Stimulated activated naive CD4-positive, alpha-beta T cell treated with Interleukin-2 at 50 U/mL for 16 hours (primary cell): ENCODE measurements at places on chromosomes 3 and 15.

DNA sequence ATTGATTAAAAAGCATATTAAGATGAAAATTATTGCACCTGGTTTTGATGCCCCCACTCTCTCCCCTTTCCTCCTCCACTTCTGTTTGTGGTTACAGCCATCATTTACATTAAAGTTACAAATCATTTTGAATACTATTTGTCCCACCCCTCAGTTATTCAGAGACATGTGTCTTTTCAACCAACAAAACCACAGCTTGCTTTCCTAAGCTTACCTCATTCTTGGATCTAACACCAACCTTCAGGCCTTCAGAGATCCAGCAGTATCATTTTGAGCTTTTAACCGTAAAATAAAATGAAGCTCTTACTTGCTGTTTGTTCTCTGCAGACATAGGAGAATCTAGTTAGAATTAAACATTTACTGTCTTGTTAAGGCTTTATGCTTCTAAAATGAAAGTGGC is 4.7 kb downstream of the PXYLP1 start:
- DNase-seq, result no peak

GRCh38 chr3:15682561-15683185 is 81.1 kb downstream of the BTD start:
- DNase-seq, result no peak

DNA sequence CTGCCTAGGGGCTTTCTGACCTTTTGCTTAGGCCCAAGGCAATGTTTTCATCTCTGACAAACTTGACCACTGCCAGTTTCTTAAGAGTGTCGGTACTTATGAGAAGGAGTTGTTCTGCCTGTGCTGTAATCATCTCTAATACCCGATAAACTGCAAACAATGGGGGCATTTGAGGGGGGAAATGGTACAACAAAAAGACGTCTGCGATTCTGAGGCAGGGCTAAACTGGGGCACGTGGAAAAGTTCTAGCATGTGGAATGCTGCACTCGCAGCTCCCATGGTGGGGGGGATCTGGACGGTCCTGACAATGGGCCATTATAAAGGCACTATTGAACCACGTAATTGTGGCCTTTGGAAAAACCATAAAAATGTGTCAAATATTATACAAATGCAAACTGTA is 73.1 kb upstream of the SAMMSON start:
- DNase-seq, result no peak

DNA sequence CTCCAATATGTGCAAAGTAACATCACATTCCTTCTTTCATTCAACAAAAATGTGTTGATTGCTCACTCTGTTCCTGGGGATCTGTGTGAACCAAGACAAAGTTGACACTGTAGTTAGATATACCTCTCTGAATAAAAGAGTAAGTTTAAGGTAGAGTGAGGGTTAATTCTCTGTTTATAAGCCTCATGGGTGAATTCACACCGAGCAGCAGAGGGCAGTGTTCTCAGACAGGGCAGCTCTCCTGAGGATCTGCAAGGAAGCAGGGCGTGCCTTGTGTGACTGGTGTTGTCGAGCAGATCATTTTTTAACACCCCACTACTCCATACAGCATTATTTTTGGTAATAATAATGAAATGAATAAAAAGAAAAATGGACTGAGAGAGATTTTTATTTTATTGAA is 34.4 kb downstream of the PAQR9 start:
- DNase-seq, result peak; percentile 30

DNA sequence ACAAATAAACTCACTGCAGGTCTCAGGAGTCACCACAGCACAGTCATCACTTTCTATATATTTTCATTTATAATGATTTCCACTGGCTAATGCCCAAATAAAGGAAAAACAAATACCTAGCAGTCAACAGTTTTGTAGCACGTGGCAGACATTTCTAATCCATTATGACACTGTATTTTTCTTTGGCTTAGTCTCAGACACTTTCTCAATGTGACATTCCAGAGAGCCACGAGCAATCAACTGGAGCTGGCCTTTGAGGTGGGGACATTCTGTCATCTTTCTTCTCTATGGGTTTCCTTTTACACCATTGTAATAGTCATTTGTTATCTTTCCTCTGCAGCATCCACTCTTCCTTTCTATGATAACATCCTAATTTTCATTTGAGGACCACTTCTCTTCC is 119.7 kb downstream of the WNT5A start:
- no peak for DNase-seq

- DNase-seq, result no peak
These were observed 57.7 kb downstream of the FEM1B start for GRCh38 chr15:68335251-68335650.

GRCh38 chr3:48664929-48665328 is 2.2 kb upstream of the CELSR3 start:
- no peak for DNase-seq

DNA sequence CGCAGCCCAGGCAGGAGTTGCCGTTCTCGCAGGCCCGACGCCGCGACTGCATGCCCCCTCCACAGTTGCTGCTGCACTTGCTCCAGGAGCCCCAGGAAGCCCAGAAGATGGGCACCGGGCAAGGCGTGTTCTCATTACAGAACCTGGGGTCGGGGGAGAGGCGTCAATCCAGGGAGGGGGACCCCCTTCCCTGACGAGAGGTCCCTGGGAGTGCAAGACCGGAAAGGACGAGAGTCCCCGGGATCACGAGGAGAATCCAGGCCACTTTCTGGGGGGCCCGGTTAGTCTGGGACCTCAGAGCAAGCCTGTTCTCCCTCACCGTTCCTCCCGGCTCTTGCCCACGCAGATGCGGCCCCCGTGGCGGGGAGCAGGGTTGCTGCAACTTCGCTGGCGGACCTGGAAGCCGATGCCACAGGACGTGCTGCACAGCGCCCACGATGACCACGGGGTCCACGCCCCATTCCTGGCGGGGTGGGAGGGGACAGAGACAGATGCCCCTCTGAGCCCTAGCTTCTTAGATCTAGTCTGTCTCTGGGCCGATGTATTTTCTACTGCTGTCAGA is 113.9 kb downstream of the SEMA5B start:
- no peak for DNase-seq

DNA sequence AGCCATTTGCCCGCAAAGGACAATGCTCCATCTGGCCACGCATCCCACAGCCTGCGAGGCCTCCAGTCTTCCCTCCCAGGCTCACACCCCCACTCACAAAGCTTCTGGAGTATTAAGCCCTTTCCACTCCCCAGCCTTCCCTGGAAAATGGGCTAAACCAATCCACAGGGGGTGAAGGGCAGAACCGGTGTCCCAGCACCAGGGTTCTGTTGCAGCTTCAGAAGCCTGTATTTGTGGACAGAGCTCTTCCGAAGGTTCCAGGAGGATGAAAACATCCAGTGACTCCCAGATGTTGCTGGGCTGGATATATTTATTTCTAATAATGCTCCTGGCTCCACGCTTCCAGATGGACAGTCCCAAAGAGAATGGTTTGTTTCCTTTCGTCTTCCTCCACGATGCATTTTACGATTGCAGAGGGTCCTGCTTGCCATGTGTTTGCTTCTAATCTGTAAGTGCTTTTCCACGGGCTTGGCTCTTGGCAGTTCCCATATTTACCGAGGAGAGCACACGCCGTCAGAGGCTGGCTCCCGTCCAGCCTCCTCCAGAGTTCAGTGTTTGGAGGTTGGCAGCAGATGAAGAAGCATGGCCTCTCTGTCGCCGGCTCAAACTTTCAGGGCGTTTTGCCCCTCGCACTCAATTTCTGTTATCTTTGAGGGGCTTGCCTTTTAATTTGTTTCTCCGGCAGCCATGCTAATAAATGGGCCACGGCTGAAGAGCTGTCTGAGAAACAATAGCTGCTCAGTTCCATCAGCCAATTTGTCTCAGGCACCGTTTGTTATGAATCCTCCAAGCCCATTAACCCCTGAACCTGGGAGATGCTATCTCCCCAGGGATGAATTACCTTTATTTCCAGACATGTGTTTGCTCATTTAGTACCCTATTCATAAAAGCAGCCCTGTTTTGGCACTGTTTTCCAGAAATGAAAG is 367.9 kb upstream of the PROK2 start:
- no peak for DNase-seq

GRCh38 chr3:177705976-177706823 is 508.9 kb upstream of the TBL1XR1 start:
- no peak for DNase-seq

DNA sequence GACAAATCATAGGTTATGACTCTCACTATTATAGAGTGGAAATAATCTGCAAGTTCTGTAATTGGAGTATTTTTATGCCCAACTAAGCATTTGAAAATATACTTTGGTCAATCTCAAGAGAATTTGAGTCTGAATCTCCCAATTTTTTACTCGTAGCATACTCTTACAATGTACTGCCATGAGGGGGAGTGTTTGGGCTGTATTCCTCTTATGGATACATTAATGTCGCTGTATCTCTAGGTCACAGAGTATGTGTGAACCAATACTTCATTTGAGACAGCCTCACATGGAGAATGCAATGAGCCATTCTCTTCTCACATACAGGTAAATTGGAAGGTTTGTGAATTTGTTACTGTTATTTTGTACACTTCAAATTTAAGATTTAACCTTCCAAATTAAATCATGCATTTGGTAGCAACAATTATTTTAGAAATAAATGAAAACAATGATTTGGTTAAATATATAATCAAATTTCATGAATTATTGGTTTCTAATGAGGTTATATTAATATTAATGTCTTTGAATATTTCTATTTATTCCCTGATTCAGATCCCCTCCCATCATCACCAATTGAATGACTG is 5.5 kb upstream of the CD200 start:
- no peak for DNase-seq

DNA sequence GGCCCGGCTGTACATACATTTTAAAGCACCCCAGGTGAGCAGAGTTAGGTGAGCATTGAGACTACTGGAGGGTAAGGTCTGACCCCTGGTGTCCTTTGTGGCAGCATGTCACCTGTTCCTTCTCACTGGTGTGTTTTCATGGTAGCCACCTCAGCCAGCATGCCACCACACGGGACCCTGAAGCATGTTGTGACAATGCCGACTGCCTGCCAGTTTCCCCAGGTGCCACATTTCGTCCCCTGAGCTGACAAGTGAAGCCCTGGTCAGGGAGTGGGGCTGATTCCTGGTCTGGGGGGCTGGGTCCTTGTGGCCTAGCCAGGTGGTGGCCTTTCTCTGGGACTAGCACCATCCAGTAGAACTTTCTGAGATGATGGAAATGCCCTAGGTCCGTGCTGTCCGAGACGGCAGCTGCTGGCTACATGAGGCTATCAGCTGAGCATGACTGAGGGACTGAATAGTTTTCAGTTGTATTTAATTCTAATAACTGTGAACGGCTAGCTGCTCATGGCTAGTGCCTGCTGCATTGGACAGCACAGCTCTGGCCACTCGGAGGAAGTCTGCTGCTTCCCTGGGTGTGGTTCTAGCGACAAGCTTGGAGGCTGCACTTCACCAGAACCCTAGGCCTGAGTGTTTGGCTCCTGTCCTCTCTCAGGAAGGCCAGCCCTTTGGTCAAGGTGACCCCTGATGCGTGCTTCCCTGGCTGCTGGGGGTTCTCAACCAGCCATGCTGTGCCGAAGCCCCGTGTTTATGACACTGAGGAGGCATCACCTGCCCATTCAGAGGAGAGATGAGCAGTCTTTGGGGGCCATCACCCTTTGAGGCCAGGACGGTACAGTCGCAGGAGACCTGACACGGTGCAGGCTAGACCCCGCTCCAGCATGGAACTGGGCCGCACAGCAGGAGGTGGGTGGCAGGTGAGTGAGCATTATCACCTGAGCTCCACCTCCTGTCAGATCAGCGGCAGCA is 3.9 kb downstream of the C3orf22 start:
- DNase-seq, result no peak

DNA sequence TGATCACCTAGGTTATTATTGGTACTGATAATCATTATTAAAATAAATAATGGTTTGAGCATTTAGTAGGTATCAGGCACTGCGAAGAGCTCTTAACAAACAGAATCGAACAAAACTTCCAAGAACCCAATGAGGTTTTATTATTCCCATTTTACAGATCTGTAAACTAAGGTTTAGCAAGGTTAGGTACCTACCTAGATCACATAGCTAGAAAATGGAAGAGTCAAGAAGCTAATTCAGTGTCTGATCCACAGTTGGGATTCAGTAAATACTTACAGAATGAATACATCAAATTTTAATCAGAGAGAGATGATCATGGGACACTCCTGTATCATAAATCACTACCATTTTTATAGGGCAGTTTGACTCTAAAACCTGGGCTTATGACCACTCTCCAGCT is 15.5 kb downstream of the GJD2 start:
- DNase-seq, result no peak

DNA sequence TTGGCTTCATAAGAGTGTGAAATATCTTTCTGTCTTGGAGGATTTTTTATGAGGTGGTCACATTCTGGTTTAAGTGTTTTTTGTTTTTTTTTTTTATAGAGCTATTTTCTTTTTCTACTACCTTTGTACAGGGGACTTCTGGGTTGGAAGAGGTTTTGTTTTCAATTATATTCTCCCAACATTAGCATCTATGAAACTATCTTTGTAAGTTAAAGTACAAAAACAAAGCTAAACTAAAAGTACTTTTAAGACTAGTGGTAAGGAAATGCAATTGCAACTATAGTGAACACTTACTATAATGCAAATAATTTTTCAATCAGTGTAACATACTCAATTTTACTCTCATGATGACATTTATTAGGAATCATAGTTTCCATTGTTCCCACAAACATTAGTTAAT is 688.2 kb downstream of the SI start:
- no peak for DNase-seq

- DNase-seq, result no peak
These were observed 3.2 kb upstream of the BLOC1S6 start for GRCh38 chr15:45583731-45584639.

GRCh38 chr3:37387462-37387861 is 213.1 kb upstream of the LRRFIP2 start:
- DNase-seq, result no peak

DNA sequence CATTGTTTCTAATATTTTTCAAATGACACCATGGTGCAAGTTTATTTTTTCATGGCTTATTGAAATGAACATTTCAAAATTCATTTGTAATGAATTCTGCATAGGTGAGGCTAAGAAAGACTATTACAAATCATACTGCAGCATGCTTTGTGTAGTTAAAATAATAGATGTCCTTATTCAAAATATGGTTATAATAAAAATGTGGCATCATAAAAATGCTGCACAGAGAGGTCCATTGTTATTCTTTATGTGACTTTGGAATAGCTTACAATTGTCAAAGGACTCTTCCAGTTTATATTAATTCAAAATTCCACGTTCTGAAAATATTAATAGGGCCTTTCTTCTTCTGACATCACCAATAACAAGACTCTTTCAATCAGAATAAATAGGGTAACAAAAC is 222.7 kb downstream of the GAP43 start:
- DNase-seq, result no peak

- no peak for DNase-seq
These were observed 27.6 kb downstream of the CNOT10 start for GRCh38 chr3:32712506-32713055.

DNA sequence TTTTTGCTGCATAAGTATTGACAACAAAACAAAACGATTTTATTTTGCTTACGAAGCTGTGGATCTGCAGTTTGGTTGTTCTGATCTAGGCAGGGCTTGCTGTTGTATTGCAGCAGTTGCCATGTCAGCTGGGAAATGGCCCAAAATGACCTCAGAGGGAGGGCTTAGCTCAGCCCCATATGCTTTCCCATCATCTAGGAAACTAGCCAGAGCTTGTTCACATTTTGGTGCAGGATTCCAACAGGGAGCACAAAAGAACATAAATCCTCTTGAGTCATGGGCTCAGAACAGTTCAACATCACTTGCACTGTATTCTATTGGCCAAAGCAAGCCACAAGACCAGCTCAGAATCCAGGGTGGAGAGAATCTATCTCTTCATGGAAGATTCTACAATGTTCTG is 42.2 kb upstream of the ROBO2 start:
- DNase-seq, result no peak
